ENCODE measurements at places on chromosomes 13 and 19.

DNA sequence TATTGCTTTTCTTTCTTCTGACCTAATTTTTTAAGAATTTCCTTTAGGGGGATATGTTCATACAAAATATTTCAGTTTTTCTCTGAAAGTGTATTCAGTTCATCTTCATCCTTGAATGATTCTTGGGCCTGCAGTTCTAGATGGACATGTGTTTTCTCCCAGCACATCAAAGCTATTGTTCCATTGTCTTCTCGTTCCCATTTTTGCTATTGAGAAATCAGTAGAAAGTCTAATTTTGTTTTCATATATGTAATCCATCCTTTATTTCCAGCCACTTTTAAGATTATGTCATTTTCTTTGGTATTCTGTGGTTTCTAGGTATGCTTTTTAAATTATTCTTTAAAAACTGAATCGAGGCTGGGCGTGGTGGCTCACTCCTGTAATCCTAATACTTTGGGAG is 15.8 kb upstream of the GRAMD1A start:
- no peak for DNase-seq

GRCh38 chr19:48244281-48244680 is 11.4 kb downstream of the CARD8 start:
- no peak for DNase-seq

- DNase-seq = no peak
Observed at GRCh38 chr19:660793-661426, 2.1 kb downstream of the RNF126 start.

GRCh38 chr13:36981156-36981743 is 17.9 kb downstream of the ALG5 start:
- DNase-seq = no peak

DNA sequence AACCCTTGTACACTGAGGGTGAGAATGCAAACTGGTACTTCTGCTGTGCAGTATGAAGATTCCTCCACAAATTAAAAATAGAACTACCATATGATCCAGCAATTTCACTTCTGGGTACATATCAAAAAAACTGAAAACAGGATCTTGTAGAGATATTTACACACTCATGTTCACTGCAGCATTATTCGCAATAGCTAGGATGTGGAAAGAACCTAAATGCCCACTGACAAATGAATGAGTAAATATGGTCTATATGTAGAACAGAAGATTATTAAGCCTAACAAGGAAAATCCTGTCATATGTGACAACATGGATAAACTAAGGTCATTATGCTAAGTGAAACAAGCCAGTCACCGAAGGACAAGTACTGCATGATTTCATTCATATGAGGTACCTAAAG is 304.7 kb downstream of the ENOX1 start:
- DNase-seq = no peak

GRCh38 chr13:46648166-46648607 is 95.2 kb downstream of the LRCH1 start:
- DNase-seq = no peak

GRCh38 chr19:49924004-49924880 is 4.8 kb upstream of the ATF5 start:
- DNase-seq = peak; percentile 46

- DNase-seq = no peak
Observed at GRCh38 chr19:18708452-18709231, 25.2 kb downstream of the CRTC1 start.

DNA sequence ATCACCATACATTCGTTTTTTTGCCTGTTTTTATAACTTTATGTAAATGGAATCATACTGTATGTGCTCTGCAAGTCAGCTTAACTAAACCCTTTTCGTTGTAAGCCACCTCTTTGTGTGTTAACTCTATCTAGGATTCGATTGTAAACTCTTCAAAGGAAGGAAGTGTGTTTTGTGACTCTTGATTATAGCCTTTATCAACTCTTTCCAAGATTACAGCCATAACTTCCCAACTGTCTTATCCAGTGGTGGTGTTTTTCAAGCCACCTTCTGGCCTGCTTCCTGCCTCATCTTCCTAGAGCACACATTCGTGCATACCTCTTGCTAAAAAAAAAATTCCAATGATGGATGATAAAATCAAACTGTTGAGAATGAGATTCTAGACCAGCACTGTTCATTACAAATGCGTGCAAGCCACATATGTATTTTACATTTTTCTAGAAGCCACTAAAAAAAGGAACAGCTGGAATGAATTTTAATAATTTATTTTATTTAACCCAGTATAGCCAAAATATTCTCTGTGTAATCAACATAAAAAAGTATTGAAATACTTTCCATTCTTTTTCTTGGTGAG is 12.0 kb upstream of the FBXL3 start:
- DNase-seq = no peak

Measured in posterior cingulate gyrus (tissue), 11 donors.